ENCODE measurements at places on chromosomes 6 and 20. TPM values are rescaled to one million over a fixed set of nuclear protein-coding genes. Genes with fewer than 3 reads are reported as not detected.

The ASIP gene
- not detected for total RNA-seq

The KIAA1755 gene
- total RNA-seq = 0.22 TPM

The HLA-E gene
- total RNA-seq = 1,489 TPM

The XKR7 gene
- not detected for total RNA-seq

The HTR1B gene
- 1.5 TPM for total RNA-seq

The MEI4 gene
- not detected for total RNA-seq

The GPR63 gene
- under 0.01 TPM for total RNA-seq

The PROKR2 gene
- not detected for total RNA-seq

The WFDC5 gene
- not detected for total RNA-seq

The MAFB gene
- 4.7 TPM for total RNA-seq

The HLA-DPB1 gene
- total RNA-seq = 10.0 TPM

The RARS2 gene
- total RNA-seq = 46.9 TPM

The OXT gene
- not detected for total RNA-seq

The PAK5 gene
- total RNA-seq = not detected

The SLC26A8 gene
- total RNA-seq = not detected

The EMILIN3 gene
- total RNA-seq = under 0.01 TPM

The ATP9A gene
- total RNA-seq = 60.3 TPM

The CGA gene
- not detected for total RNA-seq

The ISM1 gene
- not detected for total RNA-seq

The NKX2-2 gene
- total RNA-seq = not detected

The HRH3 gene
- not detected for total RNA-seq

The ZNF334 gene
- total RNA-seq = 0.22 TPM

The CLVS2 gene
- not detected for total RNA-seq

The TMEM74B gene
- 0.60 TPM for total RNA-seq

The FAM229B gene
- total RNA-seq = 6.8 TPM

The POM121L2 gene
- not detected for total RNA-seq
